Activated naive CD4-positive, alpha-beta T cell treated with Interleukin-2 at 50 U/mL for 16 hours (primary cell): ENCODE measurements at places on chromosomes 16 and 17.

DNA sequence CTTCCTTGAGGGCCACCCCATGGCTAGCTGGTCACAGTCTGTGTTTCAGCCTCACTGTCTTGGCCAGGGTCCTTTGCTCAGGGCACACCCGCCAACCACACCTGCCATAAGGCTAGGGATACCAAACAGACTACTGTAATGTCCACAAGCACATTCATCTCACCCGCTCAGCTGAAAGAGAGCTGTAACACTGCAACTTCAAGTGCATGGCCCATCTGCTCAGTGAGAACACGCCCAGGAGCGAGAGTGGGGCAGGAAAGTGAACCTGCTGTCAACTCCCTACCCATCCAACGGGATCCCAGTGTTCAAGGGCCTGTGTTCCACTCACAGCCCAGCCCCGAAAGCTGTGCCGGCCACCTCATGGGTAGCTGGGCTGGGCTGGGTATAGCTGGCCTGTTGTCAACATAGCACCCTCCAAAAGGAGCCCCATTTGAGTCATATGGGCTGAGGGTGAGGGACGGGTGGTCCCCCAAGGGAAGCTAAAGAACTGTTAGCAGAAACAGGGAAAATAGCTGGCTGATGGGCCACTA is 55.7 kb downstream of the SCNN1B start:
- no peak for DNase-seq

GRCh38 chr17:82332669-82333278 is 792 bp downstream of the SECTM1 start:
- DNase-seq, result peak; percentile 36

DNA sequence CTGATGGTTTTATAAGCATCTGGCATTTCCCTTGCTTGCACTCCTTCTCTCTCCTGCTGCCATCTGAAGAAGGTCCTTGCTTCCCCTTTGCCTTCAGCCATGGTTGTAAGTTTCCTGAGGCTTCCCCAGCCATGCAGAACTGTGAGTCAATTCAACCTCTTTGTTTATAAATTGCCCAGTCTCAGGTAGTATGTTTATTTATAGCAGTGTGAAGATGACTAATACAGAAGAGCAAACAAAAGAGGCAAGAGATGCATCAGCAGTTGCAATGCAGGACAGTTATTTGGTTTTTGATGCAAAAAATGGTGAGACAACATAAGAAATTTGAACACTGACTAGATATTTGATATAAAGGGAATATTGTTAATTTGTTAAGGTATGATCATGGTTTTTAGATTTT is 16.8 kb downstream of the TMEM100 start:
- DNase-seq, result no peak

DNA sequence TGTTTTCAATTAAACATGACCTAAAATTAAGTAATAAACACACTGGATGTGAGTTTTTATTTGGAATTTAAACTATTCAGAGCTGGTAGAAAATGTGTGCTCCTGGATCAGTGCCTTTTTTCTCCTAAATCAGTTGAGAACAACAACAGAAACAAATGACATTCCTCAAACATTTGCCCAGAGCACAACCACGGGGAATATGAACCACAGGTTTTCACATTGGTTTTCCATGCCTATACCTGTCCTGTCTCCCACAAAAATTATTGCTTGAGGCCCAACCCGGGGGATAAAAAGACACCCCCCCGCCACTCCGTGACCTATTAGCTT is 6.8 kb downstream of the HSBP1 start:
- no peak for DNase-seq

- DNase-seq, result no peak
Measured at GRCh38 chr17:68457168-68457538, at the start of gene WIPI1. Gene WIPI1, minus strand, starts transcription at chr17:68457496. Its CDS starts 75 bp downstream, at chr17:68457421.

DNA sequence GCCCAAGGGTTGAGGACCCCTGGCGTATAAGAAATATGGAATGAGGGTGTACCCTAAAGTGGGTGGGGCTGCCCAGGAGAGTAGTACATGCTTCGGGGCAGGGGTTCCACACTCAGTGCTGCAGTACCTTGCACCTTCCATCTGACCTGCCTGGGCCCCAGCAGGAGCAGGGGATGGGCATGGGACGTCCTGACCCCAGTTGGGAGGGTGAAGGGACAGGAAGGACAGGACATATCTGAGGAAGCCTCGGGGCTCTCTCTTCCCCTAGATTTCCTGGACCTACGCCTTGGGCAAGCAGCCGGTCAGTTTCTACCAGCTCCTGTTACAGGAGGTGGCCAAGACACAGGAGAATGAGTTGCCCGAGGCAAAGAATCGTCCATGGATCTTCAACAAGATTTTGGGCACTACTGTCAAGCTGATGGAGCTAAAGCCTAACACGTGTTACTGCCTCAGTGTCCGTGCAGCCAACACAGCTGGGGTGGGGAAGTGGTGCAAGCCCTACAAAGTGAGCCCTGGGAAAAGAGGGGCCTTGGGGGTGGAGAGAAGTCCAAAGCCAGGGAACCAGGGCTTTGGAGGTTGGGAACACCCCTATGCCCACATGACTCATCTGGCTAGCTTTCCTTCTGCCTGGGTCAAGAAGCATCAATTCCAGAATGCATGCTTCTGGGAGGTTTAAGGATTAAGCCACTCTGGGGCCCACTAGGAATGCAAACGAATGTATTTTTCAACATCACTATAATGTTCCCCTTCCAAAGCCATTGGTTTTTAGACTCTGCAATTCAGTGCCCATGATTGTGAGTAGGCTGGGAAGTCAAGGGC is 7.9 kb downstream of the FNDC8 start:
- no peak for DNase-seq

DNA sequence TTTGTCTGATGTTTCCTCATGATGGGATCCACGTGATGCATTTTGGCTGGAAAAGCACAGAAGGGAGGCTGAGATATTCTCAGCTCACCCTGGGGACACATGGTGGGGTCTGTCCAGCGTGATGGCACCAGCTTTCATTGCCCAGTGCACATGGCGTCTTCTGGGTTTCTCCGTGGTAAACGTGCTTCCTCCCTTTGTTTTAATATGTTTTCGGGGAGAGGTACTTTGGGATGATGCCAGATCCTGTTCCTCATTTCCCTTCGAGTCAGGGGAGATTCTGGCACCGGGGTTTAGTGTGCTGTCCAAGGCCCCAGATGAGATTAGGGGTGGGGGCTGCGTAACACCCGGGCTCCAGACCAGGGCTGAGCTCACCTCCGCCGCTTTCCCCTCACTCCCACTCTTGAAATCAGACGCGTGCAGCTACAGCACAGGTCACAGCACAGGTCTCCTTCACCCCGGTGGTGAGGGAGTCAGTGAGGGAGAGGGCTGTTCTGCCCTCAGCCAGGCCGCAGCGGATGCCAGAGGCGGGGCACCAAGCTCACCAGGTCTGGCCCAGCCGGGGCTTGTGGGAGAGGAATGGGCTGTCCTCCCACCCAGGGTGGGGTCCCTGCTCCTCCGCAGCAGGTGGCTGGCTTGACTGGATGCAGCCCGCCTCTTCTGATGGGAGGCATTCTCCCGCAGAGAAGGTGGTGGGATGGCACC is 33.9 kb downstream of the COX4I1 start:
- DNase-seq, result no peak

DNA sequence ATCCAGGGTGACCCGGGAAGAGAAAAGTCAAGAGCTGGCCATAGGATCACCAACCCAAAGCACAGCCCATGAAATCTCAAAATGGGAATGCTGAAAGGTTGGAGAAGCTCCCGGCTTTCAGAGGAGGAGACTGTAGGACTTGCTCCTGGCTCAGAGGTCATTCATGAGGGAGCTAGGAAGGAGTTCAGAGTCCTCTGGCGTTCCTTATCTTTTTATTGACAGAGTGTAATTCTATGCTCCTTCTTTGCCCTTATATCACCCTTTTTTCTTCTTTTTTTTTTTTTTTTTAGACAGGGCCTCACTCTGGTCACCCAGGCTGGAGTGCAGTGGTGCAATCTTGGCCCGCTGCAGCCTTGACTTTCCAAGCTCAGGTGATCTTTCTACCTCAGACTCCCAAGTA is 27.3 kb upstream of the CNOT1 start:
- no peak for DNase-seq

GRCh38 chr17:79075446-79075750 is 774 bp downstream of the ENGASE start:
- no peak for DNase-seq

GRCh38 chr16:75477680-75478473 is 13.4 kb upstream of the TMEM170A start:
- DNase-seq, result no peak

DNA sequence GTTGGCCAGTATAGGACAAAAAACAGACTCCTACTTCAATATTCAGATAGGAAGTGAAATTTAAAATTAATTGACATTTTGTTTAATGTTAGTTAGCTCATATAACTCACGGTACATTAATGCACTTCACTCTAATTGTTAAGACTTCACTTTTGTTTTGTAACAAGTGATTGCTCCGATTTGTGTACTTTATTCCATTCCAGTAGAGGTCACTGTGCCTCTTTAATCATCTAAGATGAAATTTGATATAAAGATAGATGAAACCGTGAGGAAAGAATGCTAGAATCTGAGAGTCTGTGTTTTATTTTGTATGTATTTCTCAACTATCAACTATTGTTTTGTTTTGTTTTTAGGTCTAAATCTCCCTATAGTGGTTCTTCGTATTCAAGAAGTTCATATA is 29.0 kb downstream of the RBBP6 start:
- no peak for DNase-seq

- no peak for DNase-seq
Measured at GRCh38 chr16:18932243-18932987, 6.2 kb upstream of the SMG1 start.

GRCh38 chr17:34242587-34243363 is 12.3 kb upstream of the CCL2 start:
- DNase-seq, result no peak

- no peak for DNase-seq
Measured at GRCh38 chr17:42251115-42251514, 25.1 kb downstream of the STAT5B start.

DNA sequence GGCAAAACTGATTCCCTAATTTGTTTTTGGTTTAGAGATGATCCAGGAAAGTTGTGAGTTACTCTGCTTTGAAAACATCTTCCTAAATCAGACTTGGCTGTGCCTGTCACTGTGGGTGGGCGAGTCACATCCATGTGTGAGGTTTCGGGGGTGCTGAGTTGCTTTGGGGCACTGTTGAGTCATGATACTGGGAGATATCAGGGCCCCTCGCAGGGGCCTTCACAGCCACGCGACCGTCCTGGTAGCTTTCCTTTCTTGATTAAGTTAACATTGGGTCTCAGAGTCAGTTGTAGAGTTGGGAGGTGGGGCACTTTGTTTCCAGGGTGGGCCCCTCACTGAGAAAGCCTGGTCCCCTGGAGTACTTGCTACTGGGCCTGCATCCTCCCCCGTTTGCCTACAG is 58.3 kb upstream of the LGALS9 start:
- DNase-seq, result peak; percentile 65

DNA sequence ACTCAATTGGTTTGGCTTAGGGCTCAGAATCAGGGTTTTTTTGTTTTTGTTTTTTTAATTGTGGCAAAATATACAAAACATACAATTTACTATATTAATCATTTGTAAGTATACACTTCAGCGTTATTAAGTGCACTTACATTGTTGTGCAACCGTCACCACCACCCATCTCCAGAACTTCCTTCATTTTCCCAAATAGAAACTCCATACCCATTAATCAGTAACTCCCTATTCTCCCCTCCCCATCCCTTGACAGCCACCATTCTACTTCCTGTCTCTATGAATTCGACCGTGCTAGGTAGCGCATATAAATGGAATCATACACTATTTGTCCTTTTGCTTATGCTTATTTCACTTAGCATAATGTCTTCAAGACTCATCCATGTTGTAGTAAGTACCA is 45.2 kb upstream of the DHX40 start:
- no peak for DNase-seq

DNA sequence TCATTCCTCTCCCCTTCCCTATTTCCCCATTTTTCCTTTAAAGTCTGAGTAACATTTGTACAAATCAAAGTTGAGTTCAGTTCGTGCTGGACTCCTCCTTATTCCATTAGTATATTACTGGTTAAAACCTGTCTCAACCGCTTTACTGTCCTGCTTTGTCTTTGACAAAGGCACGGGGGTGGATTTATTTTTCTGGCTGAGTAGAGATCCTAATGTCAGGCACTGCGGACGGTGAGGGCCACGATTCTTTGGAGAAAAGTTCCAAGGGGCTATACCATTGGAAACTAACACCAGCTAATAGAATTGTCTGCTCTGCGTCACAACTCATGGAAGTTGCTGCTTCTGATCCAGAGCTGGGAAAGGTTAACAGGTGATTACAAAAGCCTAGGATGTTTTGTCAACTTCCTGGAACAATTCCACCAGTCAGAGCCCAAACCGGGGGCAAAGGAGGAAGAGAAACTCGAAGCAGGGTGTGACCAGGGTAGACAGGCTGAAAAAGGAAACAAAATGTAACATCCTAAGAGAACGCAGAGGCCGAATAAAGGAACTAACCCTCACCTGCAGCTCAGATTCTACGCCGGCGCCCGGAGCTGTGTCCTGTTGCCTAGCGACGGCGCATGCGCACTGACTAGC is 12.4 kb downstream of the TAT start:
- no peak for DNase-seq

DNA sequence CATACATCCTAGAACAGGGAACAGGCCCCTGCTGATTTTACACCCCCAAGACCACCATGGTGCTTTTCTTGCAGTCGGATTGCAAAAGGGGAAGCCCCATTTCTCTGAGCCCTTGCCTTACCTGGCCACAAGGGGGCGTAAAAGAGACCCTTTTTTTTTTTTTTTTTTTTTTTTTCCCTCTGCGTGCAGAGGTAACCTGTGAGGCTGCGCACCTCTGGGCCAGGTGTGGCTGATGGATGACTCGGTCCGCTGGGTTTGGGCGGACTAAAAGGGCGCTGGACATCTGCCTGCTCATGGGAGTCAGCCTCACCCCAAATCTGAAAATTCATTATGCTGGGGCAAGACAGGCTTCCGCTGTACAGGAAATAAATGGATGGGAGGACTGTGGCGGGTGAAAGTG is 281.0 kb downstream of the CBLN1 start:
- DNase-seq, result no peak

- no peak for DNase-seq
Measured at GRCh38 chr17:3127451-3127850, at the start of gene OR1G1. Gene OR1G1, minus strand, starts transcription at chr17:3127551. Its CDS starts 0 bp downstream, at chr17:3127551.

- DNase-seq, result no peak
Measured at GRCh38 chr17:64095144-64095882, 34.6 kb downstream of the ERN1 start.

DNA sequence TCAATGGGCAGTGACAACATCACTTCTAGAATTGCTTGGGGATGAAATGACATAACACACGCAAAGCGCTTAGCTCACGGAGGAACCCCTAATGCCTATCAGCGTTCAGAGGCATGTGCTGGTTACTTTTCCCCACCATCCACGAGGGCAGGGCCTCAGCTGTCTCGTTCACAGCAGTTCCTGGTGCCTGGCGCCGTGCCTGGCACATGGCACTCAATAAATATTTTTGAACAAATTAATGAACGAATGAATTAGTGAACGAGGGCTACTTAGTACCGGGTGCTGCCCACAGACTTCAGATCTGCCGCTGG is 14.1 kb upstream of the CIBAR2 start:
- no peak for DNase-seq

DNA sequence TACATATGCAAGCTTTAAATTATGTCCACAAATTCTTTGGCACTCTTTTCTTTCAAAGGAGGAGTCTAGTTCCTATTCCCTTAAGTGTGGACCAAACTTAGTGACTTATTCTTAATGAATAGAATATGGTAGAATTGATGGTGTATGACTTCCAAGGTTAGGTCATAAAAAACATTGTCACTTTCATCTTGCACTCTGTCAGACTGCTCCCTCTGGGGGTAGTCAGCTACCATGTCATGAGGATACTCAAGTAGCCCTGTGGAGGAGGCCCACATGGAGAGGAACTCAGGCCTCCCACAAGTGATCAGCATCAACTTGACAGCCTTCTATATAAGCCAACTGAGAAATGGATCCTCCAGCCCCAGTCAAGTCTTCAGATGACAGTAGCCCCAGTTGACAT is 58.0 kb upstream of the SCNN1B start:
- no peak for DNase-seq
